ENCODE measurements at places on chromosomes 13 and 19.

DNA sequence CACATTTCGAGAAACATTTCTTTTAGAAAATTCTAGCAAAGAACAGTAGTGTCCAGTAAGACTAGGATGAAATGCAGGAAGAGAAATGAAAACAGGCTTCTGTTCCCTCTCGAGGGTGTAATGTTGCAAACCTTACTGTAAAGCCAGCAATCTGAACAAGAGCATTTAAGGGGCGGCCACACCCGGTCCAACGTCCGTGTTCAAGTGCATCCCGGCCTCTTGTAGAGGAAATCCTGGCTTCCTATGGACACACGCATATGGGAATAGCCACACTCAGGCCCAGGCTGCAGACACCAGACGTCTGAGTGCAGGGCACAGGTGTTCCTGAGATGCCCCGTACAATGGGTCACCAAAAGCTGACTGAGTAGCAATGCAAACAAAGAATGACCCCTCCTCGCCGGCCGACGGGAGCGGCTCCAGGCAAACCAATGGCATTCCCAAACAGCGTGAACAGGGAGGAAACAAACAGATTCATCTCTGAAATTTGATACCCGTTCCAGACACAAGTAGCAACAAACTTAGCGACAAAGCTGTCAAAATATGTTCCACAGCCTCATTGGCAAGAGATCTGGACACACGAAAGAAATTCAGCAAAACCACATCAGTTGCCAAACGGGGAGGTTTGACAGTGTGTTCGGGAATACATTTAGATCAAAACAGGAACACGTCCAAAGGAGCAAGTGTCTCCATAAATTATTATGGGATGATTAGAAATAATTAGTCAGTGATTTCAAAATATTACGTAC is 278.6 kb upstream of the TSHZ3 start:
- no peak for DNase-seq

DNA sequence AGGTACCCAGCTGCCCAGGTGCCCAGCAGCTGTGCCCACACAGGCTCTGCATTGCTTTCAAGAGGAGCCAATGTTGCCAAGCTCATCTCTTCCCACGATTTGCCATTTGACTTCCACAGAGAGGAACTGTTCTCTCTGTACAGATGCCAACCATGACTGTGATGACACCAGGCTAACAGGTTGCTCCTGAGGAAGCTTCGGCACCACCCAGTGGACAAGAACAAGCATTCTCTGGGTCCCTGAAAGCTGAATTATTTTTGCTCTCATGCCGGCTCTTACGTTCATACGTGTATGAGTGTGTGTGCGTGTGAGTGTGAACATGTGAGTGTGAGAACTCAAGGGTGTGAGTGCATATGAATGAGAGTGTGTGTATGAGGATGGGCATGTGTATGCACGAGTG is 535.2 kb downstream of the LIG4 start:
- no peak for DNase-seq

- DNase-seq = peak; percentile 66
Measured at GRCh38 chr19:47539747-47540311, 25.0 kb upstream of the NAPA start.

- DNase-seq = no peak
Measured at GRCh38 chr19:55652311-55653128, 2.3 kb upstream of the U2AF2 start.

DNA sequence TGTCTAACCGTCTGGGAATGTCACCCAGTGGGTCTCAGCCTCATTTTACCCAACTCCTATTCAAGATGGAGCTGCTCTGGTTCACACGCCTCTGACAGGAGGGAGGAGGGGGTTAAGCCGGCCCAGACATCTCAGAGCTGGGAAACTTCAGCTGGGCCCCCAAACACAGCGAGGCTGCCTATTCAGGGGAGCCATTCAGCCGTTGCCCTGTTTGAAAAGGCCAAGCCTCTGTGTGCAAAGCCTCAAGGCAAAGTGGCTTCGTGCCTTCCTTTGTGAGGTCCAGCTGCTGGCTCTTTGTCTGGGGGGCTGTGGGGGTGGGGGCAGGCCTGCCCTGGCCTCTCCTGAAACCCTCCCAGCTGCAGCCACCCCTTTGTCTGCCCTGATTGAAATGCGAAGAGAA is 147.4 kb downstream of the PTPRS start:
- DNase-seq = no peak

DNA sequence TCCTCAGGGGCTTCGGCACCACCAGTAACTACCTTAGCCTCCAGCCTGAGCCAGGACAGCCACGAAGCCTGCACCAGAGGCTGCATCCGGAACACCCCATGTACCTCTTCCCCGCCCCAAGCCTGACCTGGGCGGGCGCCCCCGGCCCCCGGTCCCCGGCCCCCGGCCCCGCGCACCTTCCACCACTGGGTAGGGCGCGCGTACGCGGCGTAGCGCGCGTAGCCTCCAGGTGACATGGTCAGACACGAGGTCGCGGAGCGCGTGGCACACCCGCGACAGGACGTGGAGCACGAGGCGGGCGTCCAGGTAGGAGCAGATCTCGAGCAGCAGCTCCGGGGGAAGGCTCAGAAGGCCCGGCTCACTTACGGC is 450 bp downstream of the FBXW9 start:
- DNase-seq = no peak

- no peak for DNase-seq
Measured at GRCh38 chr13:114325729-114326128, 11.4 kb downstream of the CHAMP1 start.

DNA sequence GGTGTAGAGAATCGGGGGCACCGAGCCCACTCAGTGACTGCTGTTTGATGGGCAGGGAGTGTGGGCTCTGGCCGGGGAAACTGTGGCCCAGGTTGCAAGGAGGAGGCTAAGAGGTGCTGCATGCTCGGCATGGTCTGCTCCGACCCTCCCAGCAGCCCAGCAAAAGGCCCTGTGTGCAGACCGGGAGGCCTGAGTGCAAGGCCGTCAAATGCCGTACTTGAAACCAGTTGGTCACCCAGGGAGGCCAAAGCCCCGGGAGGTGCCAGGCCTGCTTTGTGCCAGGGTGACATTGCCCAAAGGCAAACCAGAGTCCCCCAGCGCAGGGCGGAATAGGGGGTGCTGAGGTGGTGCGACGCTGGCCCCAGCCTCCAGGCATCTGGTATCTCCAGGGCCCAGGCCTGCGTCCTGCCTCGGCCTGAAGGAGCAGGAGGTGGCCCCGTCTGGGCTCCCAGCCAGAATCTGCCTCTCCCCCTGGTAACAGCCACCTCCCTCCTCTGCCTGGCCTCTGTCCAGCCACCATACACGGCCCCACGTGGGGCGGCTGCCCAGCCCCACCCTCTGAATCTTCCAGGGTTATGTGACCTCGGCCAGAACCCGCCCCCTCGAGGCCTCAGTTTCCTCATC is 4.0 kb downstream of the PIK3R2 start:
- DNase-seq = no peak

All from effector memory CD8-positive, alpha-beta T cell (primary cell).